NCI-H524 treated with DMSO at 0.1 percent for 48 hours (cell line): ENCODE measurements at places on chromosomes 3 and 15.

- no peak for DNase-seq
Observed at GRCh38 chr15:90343302-90343790, 8.7 kb upstream of the ZNF774 start.

DNA sequence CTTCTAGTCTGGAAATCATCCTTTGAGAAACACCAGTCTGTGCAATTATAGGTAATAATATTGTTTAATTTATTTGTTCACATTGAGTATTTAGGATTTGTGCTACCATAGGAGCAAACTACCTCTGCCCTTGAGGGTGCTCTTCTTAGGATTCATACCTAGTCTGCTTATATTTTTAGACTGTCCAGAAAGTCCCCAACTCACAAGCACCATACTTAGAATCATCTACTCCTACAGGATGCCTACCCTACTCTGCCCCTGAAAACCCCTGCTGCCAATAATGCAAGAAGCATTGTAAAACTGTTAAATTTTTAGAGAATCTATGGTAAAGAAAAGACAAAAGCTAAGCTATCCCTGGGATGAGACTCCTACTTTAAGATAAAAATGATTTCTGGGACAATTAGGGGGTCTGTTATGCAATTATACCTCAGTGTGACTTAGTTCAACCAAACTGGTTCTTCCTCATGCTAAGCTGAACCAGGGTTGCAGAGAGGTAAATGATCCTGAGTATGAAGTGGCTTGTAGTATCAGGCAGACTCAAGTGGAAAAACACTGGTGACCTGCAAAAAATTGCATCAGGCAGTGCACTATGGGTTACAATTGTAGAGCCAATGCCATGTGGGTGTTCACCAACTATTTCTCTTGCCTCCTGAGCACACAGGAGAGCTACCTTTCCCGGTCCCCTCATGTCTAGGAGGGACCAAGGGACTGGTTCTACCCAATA, 133.3 kb downstream of the TNIK start:
- no peak for DNase-seq

DNA sequence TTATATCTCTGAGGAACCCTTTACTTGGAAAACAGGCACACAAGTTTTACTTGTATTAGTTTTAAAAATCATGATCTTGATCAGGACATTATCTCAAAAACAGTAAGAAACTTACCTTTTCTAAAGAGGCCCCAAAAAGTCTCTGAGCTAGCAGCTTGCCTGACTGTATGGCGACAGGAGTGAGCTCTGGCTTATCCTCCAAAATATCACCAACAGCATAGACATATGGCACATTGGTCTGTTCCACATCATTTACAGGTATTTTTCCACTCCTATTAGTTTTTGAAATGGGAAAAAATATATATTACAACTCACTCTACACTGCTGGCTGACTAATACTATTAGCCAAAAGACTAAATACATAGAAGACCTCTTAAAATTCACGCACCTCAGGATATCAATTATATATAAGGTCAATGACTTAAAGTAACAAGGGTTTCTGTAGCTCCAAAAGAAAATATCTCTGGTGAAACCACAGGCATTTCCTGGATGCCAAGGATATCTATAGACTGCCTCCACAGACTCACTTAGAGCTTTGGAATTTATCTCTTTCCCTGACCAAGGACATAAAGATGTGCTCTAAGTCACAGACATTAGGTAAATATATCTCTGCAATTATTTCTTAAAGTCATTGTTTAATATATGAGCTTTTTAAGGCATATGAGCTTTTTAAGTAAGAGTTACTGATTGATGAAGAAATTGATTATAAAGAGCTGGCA, 33.1 kb downstream of the TXNRD3 start:
- no peak for DNase-seq

DNA sequence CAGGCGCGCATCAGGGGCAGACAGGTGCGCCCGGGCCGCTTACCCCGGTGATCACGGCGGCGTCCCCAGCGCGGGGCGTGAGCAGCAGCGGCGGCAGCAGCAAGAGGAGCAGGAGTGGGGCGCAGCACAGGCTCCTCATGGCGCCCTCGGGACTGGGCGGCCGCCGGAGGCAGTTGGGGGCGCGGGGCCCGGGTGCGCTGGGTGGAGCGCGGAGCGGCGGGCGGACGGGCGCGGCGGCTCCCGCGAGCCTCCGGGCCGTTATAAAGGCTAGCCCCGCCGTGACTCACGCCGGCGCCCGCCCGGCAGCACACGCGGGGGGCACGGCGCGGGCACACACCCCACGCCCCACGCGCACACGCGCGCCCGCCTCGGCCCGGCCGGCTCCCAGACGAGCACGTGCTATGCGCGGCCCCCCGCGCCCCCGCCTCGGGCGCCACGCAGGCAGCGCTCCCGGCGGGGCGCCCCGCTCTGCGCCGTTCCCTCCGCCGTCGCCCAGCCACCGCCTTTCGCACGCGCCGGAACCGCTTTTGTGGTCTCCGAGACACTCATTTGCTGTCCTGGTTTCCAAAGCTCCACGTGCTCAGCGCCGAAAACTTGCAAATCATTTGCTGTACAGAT, at the start of gene PROK2:
PROK2 (minus strand) TSS at position 235 of the 618 bp plus-strand sequence; CDS start at position 139, 96 bp downstream.
- DNase-seq, result no peak
